ENCODE measurements at places on chromosomes 5 and 9. TPM values are rescaled to one million over a fixed set of nuclear protein-coding genes. Genes with fewer than 3 reads are reported as not detected.

Gene GZMA
- polyA plus RNA-seq = 0.67 TPM

GRCh38 chr9:130333712-130334062 lies 68.1 kb downstream of the HMCN2 start:
- no peak for DNase-seq

Gene LCP2
- polyA plus RNA-seq = 2.8 TPM

Gene GOLPH3
- polyA plus RNA-seq = 84.7 TPM

Gene C5orf58
- polyA plus RNA-seq = 0.59 TPM

GRCh38 chr5:56649569-56649968 lies 165.8 kb upstream of the MAP3K1 start:
- DNase-seq = no peak

- DNase-seq = no peak
Measured at GRCh38 chr9:21801683-21802417, 586 bp upstream of the MTAP start.

Data from left renal pelvis (tissue), 4 donors.